ENCODE measurements at places on chromosomes 5 and 9. TPM values are rescaled to one million over a fixed set of nuclear protein-coding genes. Genes with fewer than 3 reads are reported as not detected.

DOCK8 gene
- total RNA-seq: 2.7 TPM

GRCh38 chr5:59786334-59786805 lies 107.2 kb downstream of the PDE4D start:
- H3K4me1 ChIP-seq: peaks cover 16% of the 10 kb centered on the region
- no peak for DNase-seq
- no peaks in the 10 kb centered on the region for H3K36me3 ChIP-seq

DNA sequence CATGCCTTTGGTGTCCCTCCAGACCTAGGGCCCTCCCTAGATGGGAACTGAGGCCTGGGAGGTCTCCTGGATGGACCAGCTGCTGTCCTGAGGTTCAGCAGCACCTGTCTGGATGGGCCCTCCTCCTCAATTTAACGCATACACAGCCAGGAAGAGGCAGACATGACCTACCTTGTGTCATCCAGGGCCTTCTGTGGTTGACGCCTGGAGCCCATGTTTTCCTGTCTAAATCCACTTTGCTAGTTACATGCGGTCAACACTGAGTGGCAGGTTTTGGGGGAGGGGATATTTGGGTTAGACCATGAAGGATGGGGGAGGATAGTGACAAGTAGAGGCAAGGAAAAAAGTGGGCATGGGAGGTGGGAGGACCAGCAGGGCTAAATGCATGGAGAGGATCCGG lies 3.1 kb upstream of the STC2 start:
- no peak overlapping the region for H3K4me3 ChIP-seq
- peaks cover 8% of the 10 kb centered on the region for H3K27me3 ChIP-seq
- peaks cover 5% of the 10 kb centered on the region for H3K36me3 ChIP-seq
- DNase-seq: no peak
- H3K27ac ChIP-seq: no peak overlapping the region

- H3K36me3 ChIP-seq: no peaks in the 10 kb centered on the region
- DNase-seq: no peak
- no peak overlapping the region for H3K27ac ChIP-seq
- H3K4me3 ChIP-seq: no peak overlapping the region
- H3K27me3 ChIP-seq: peaks cover 21% of the 10 kb centered on the region
Measured at GRCh38 chr9:20243841-20244240, 378.5 kb downstream of the MLLT3 start.

- no peaks in the 10 kb centered on the region for H3K4me1 ChIP-seq
- no peaks in the 10 kb centered on the region for H3K27me3 ChIP-seq
- no peaks in the 10 kb centered on the region for H3K36me3 ChIP-seq
Measured at GRCh38 chr9:4939118-4939561, 45.9 kb upstream of the JAK2 start.

ABLIM3 gene
- total RNA-seq: 0.46 TPM

DNA sequence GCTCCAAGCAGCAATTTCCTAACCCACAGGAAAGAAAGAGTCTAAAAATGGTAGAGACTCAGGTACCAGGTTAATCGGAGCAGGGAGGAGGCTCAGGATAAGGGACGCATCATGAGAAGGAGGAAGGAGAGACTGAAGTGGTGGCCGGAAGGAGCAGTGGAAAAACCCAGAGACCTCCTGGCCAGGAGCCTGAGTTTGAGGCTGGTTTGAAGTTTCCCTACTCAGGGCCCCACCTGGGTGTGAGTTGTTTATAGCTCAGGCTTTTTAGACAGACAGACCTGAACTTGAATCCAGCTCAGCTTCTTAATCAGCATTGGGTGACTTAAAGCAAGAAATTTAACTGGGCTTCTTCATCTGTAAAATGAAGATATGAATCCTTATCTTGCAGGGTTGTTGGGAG lies 11.9 kb upstream of the AQP7 start:
- no peak overlapping the region for H3K27ac ChIP-seq
- H3K4me1 ChIP-seq: peaks cover 7% of the 10 kb centered on the region
- H3K4me3 ChIP-seq: no peak overlapping the region
- H3K27me3 ChIP-seq: no peaks in the 10 kb centered on the region

DNA sequence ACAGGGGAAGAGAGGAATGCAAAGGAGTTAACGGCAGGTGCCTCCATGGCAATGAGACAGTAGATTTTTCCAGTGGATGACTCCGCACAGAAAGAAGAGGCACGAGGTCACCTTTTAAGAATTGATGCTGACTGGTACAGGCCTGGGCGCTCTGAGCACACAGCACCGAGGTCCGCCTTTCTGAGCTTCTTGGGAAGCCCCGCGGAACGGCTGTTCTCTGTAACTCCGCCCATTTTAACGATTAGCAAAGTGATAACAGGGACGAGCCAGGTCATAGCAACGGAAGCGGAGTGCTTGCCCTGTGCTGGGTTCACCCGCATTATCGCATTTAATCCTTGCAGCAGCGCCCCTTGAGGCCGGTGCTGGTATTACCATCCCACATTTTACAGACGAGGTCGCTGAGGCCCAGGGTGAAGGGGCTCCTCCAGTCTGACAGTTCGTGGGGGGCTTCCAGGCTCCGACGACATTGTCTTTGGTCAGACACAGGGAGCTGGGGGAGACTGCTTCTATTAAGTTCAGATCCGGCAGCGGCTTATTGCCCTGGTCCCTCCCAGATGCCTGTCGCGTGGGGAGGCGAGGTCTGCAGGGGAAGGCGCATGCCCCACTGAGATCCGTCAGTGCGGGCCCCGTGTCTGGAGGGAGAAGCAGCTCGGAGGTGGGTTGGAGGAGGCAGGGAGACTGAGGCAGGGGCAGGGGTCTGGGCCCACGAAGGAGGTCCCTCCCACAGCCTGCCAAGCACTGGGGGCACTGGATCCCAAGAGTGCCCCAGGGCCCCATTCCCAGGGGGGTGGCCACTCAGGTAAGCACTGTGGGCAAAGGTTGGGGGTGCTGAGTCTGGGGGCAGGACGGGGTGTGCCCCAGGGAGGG lies 22.3 kb upstream of the HMCN2 start:
- DNase-seq: peak; percentile 89
- no peak overlapping the region for H3K27ac ChIP-seq
- no peaks in the 10 kb centered on the region for H3K36me3 ChIP-seq
- peaks cover 10% of the 10 kb centered on the region for H3K4me1 ChIP-seq

GRCh38 chr9:29750062-29750461 lies 2176.8 kb upstream of the C9orf72 start:
- H3K4me1 ChIP-seq: no peaks in the 10 kb centered on the region
- H3K27me3 ChIP-seq: no peaks in the 10 kb centered on the region
- no peak overlapping the region for H3K27ac ChIP-seq
- no peaks in the 10 kb centered on the region for H3K36me3 ChIP-seq
- H3K4me3 ChIP-seq: no peak overlapping the region
- DNase-seq: no peak

DNA sequence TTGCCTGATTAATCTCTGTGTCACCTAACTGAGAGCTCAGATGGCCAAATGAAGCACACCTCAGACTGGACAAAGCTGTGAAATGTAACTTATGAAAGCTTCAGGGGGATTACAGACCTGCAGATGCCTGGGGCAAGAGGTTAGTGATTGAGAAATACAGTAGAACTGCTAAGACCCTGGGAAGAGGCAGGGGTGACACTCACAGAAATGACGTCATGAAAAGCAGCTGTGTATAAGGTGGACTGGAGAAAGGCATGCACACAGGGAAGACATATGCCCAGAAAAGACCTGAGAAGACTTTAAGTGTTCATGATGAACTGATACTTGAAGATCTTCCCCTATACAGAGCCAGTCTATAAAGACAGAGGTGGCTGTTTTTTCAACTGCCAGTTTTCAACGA lies 49.3 kb upstream of the SPTLC1 start:
- no peak overlapping the region for H3K27ac ChIP-seq
- H3K4me1 ChIP-seq: no peaks in the 10 kb centered on the region
- no peak overlapping the region for H3K4me3 ChIP-seq

DNA sequence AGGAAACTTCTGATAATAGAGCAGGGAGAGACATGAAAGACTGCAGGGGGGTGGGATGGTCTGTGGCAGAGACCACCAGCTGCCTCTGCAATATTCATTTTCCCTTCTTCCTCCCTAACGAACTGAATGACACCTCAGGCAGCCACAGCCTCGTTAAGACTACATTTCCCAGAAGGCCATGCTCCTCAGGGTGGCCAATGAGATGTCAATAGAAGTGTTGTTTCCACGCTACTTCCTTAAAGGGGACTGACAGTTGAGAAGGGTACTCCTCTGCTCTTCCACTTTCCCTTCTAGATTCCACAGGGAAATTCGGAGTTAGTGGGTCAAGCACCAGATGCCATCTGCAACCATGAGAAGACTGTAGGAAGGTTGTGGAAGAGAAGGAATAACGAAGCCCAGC lies 52.0 kb upstream of the DAPK1 start:
- no peaks in the 10 kb centered on the region for H3K36me3 ChIP-seq
- peaks cover 2% of the 10 kb centered on the region for H3K27me3 ChIP-seq
- H3K4me1 ChIP-seq: peaks cover 23% of the 10 kb centered on the region
- peak; percentile 46 for DNase-seq
- peak overlapping the region; percentile 45 for H3K4me3 ChIP-seq
- H3K27ac ChIP-seq: no peak overlapping the region

- no peak overlapping the region for H3K4me3 ChIP-seq
- H3K27me3 ChIP-seq: peaks cover 11% of the 10 kb centered on the region
- peaks cover 3% of the 10 kb centered on the region for H3K36me3 ChIP-seq
- H3K4me1 ChIP-seq: peaks cover 11% of the 10 kb centered on the region
- DNase-seq: no peak
Measured at GRCh38 chr5:36701085-36701698, 94.8 kb downstream of the SLC1A3 start.

DNA sequence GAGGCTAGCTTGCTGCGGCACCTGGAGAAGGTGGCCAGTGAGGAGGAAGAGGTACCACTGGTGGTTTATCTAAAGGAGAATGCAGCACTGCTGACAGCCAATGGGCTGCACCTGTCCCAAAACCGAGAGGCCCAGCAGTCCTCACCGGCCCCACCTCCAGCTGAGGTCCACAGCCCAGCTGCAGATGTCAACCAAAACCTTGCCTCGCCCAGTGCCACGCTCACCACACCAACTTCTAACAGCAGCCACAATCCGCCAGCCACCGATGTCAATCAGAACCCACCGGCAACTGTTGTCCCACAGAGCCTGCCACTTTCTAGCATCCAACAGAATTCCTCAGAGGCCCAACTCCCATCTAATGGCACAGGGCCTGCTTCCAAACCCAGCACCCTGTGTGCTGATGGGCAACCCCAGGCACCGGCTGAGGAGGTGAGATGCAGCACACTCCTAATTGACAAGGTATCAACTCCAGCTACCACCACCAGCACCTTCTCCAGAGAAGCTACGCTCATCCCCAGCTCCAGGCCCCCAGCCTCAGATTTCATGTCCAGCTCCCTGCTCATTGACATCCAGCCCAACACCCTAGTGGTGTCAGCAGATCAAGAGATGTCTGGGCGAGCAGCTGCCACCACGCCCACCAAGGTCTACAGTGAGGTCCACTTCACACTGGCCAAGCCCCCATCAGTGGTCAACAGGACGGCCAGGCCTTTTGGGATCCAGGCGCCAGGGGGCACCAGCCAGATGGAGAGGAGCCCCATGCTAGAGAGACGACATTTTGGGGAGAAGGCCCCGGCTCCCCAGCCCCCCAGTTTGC lies 8.0 kb downstream of the SYNPO start:
- H3K4me1 ChIP-seq: peaks cover 32% of the 10 kb centered on the region
- H3K27ac ChIP-seq: no peak overlapping the region
- H3K4me3 ChIP-seq: no peak overlapping the region
- no peak for DNase-seq

SPATA31D4 gene
- not detected for total RNA-seq

DNA sequence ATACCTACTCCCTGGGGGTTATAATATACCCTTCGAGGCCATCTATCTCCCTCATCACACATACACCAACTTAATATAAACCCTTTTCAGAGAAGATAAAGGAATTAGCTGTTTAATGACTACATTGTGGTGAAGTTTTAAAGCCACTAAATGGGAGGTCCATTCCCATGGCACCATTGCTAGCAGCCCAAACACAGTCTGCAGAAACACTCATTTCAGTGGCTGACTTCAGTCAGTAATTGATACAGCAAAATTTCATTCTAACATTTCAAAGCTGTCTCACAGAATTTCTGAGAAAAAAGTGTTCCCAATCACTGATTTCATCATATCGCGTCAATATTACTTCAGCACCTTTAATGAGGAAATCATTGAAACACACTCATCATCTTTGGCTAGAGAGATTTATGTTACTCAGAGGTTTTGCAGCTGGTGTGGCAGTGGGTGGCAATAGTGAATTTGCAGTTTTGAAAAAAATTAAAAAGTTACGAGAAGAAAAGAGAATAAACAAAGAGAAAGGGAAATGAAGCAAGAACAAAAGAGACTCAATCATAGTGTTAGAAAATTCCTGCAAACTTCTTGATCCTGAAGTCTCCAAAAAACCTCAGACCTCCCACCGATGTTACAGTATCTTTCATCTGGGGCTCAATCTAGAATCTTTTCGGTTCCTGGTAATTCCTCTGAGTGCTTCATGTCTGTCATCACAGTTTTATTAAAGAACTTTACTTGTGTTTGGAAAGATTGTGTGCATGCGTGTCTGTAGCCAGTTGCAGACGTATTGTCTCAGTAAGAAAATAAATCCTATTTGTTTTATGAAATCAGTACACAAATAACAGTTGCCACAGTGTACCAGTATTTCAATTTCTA lies 105.0 kb downstream of the ERCC6L2 start:
- no peak for DNase-seq
- H3K4me1 ChIP-seq: peaks cover 7% of the 10 kb centered on the region
- peaks cover 11% of the 10 kb centered on the region for H3K36me3 ChIP-seq
- H3K4me3 ChIP-seq: no peak overlapping the region
- H3K27me3 ChIP-seq: no peaks in the 10 kb centered on the region
- H3K27ac ChIP-seq: no peak overlapping the region

UBLCP1 gene
- total RNA-seq: 31.0 TPM

- H3K4me1 ChIP-seq: no peaks in the 10 kb centered on the region
- H3K27me3 ChIP-seq: no peaks in the 10 kb centered on the region
- no peak for DNase-seq
- H3K4me3 ChIP-seq: no peak overlapping the region
- no peak overlapping the region for H3K27ac ChIP-seq
- H3K36me3 ChIP-seq: no peaks in the 10 kb centered on the region
Measured at GRCh38 chr5:105230516-105231157, 1668.0 kb upstream of the NUDT12 start.

ROPN1L gene
- not detected for total RNA-seq

KCNV2 gene
- total RNA-seq: not detected

ELAVL2 gene
- total RNA-seq: 22.8 TPM

PCDHGA3 gene
- 0.92 TPM for total RNA-seq

SLC25A2 gene
- 0.24 TPM for total RNA-seq

DNA sequence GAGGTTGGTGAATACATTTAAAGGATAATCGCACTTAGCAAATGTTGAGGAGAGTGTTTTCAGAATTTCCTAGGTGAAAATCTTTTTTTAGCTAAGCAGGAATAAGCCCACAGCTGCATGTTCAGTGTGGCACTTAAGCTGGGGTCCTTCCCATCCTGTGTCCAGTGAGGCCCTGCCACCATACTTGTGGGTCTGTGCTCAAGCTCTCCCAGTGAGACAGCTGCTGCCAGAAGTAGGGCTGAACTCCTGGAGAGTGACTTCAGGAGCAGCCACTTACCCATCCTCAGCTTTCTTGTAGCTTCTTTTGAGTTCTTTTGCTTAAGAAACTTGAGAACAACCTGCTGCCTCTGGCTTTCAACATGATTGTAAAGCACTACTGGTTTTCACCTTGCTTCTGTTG lies 110.0 kb upstream of the DHFR start:
- H3K4me3 ChIP-seq: no peak overlapping the region
- H3K27ac ChIP-seq: no peak overlapping the region
- no peaks in the 10 kb centered on the region for H3K27me3 ChIP-seq
- DNase-seq: no peak

POU5F2 gene
- total RNA-seq: 0.23 TPM
